ENCODE measurements at places on chromosomes 7 and 10.

DNA sequence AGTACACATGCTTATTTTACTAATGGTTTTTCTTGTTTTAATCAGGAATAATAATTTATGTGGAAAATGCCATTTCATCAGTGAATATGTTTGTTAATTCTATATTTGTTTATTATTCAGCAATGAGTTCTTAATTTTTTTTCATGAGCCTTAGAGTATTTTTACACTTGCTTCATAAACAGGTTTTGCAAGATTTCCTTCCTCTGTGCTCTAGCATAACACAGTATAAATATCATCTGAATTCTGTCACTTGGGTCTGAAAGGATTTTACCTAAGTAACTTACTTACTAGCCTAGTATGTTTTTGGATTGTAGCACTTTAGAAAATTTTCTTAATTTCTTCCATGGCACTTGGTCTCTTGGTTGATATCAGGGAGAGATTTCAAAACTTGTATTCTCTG lies 45.8 kb downstream of the GLCCI1 start:
- DNase-seq = no peak

- DNase-seq = no peak
Measured at GRCh38 chr10:71736570-71736952, 17.0 kb upstream of the C10orf105 start.

GRCh38 chr10:96576277-96576980 lies 10.4 kb downstream of the TM9SF3 start:
- no peak for DNase-seq

- DNase-seq = no peak
Measured at GRCh38 chr7:66946545-66946944, 25.5 kb downstream of the TMEM248 start.

- no peak for DNase-seq
Measured at GRCh38 chr7:25707768-25708620, 444.0 kb upstream of the NFE2L3 start.

DNA sequence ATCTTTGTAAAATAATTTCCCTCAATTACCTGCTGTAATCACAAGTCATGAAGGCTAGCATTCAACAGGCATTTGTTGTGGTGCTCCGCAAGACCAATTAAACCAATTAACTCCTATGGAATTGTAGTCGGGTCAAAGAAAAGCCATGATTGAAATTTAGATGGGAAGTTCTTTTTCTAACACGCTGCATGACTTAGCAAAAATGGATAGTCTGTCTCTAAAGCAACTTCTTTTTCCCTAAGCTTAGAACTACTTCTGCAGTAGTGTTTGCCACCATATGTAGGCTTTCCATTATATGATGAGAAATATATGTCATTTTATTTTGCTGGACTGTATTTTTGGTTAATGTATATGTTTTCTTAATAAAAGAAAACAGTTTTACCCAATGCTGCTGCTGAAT lies 119.1 kb downstream of the TSPAN12 start:
- no peak for DNase-seq

All from midbrain (tissue), 1 donor.